Smooth muscle cell of the coronary artery (primary cell): ENCODE measurements at places on chromosomes 13 and 19. TPM values are rescaled to one million over a fixed set of nuclear protein-coding genes. Genes with fewer than 3 reads are reported as not detected.

ANGPTL4 gene
- 2.0 and 7.4 TPM in 2 replicates for total RNA-seq

WBP4 gene
- total RNA-seq, result 5.4 and 6.2 TPM in 2 replicates

ZNF568 gene
- 18.8 and 22.0 TPM in 2 replicates for total RNA-seq

C19orf85 gene
- total RNA-seq, result not detected in 2 replicates

ZIK1 gene
- 4.6 and 11.3 TPM in 2 replicates for total RNA-seq

APOE gene
- total RNA-seq, result 5.1 and 263 TPM in 2 replicates

TEX29 gene
- 0.15 and 3.6 TPM in 2 replicates for total RNA-seq

GJA3 gene
- total RNA-seq, result 0.23 and 0.60 TPM in 2 replicates

TRPC4 gene
- total RNA-seq, result 2.6 and 10.1 TPM in 2 replicates
